ENCODE measurements at places on chromosomes 3 and 15. TPM values are rescaled to one million over a fixed set of nuclear protein-coding genes. Genes with fewer than 3 reads are reported as not detected.

IGSF11 gene
- not detected for total RNA-seq

CCDC174 gene
- total RNA-seq: 14.1 TPM

CACNA1D gene
- 0.33 TPM for total RNA-seq

TPRG1 gene
- 1.8 TPM for total RNA-seq

SMCO1 gene
- not detected for total RNA-seq

SLC51A gene
- 0.25 TPM for total RNA-seq

MGA gene
- 42.0 TPM for total RNA-seq

MYZAP gene
- 1.6 TPM for total RNA-seq

CDHR4 gene
- 0.12 TPM for total RNA-seq

USF3 gene
- 6.5 TPM for total RNA-seq

ASB14 gene
- under 0.01 TPM for total RNA-seq

FAM107A gene
- not detected for total RNA-seq

IL16 gene
- 0.22 TPM for total RNA-seq

CELSR3 gene
- total RNA-seq: 1.00 TPM

MELTF gene
- total RNA-seq: 1.00 TPM

CKMT1B gene
- total RNA-seq: not detected

IMPG2 gene
- 0.44 TPM for total RNA-seq

MST1R gene
- total RNA-seq: 0.33 TPM

PRR23B gene
- total RNA-seq: not detected

RARRES1 gene
- total RNA-seq: 26.2 TPM

SV2B gene
- total RNA-seq: under 0.01 TPM

SCAANT1 gene
- not detected for total RNA-seq

SYNPR gene
- total RNA-seq: not detected

DNASE1L3 gene
- not detected for total RNA-seq

CCDC191 gene
- 1.2 TPM for total RNA-seq

PLA2G4E gene
- not detected for total RNA-seq

GP5 gene
- total RNA-seq: under 0.01 TPM

CLRN1 gene
- not detected for total RNA-seq

Data from uterine smooth muscle cell (primary cell).